NCI-H1694 treated with DMSO at 0.1 percent for 48 hours (cell line): ENCODE measurements at places on chromosomes 3 and 15.

DNA sequence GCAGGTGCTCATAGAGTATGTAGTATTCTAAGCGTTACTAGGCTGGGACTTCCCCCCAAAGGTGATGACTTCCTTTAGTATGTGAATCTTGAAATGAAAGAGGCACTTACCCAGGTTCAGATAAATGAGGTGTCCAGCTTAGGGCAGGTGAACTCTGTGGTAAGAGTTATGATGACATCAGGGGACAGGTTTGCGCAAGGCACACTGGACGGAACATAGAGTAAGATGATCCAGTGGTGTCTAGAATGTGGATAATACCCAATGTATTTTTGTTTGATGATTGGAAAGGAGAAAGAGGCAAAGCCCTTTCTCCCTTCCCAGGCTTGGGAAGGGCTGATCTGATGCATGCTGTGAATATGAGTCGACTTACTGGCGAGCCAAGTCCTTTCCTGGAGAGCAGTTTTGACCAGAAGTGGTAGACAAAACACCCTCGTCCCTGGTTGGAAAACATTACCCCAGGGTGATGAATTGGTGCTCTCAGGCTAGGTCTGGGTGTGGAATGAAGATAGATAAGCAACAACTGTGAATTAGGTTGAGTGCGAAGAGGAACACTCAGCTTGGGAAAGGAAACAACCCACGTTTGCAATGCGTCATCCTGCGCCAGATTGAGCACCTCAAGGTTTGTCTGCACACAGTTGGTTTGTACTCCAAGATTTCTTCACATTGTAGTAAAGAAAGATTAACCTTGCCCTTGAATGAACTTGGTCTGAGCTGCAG is 124.2 kb downstream of the GHSR start:
- no peak for DNase-seq

DNA sequence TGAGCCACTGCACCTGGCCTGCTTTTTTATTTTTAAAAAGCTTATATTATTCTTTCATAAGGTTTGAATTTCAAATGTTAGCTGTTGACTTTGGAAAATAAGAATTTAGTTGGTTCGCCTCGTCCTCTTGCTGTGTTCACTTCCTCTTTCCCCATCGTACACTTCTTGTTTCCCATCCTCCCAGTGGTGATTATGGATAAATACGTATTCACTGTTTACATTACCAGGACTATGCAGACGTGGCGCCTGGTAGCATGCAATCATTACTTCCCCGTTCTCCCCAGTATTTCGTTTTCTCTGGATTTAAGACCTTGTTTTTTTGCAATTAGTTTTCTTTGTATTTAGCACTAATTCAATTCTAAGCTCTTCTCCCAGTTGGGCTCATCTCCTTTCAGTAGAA is 70.1 kb downstream of the LMLN start:
- no peak for DNase-seq

- DNase-seq: no peak
Measured at GRCh38 chr3:194998948-194999347, 272.0 kb downstream of the XXYLT1 start.

GRCh38 chr15:67409175-67409574 is 111.8 kb upstream of the C15orf61 start:
- DNase-seq: no peak

GRCh38 chr15:27017168-27017809 is 46.3 kb downstream of the GABRG3 start:
- peak; percentile 26 for DNase-seq

- no peak for DNase-seq
Measured at GRCh38 chr3:13894096-13894806, 14.4 kb upstream of the WNT7A start.
